Chondrocyte (in vitro differentiated cells): ENCODE measurements at places on chromosomes 12 and 14. TPM values are rescaled to one million over a fixed set of nuclear protein-coding genes. Genes with fewer than 3 reads are reported as not detected.

Gene CLEC9A
- total RNA-seq = not detected in 3 replicates

Gene ANKS1B
- total RNA-seq = 1.8 to 2.3 TPM (median 1.9 TPM) in 3 replicates

Gene BEGAIN
- 5.1 to 6.5 TPM (median 6.5 TPM) in 3 replicates for total RNA-seq

Gene FOXG1
- not detected in 3 replicates for total RNA-seq

Gene NANOG
- total RNA-seq = not detected in 3 replicates

Gene SERPINA5
- total RNA-seq = 0.50 to 0.54 TPM in 2 of 3 replicates, not detected in the other

Gene PRB2
- total RNA-seq = not detected in 3 replicates

Gene GSC
- total RNA-seq = not detected in 3 replicates

Gene TPH2
- not detected in 3 replicates for total RNA-seq

Gene VDR
- 4.4 to 4.8 TPM (median 4.6 TPM) in 3 replicates for total RNA-seq

Gene GPX2
- total RNA-seq = not detected in 3 replicates

Gene RIMKLB
- total RNA-seq = 42.6 to 55.9 TPM (median 45.4 TPM) in 3 replicates

Gene KCNJ8
- 1.1 TPM in 2 of 3 replicates, not detected in the other for total RNA-seq
